ENCODE measurements at places on chromosomes 5 and 9.

DNA sequence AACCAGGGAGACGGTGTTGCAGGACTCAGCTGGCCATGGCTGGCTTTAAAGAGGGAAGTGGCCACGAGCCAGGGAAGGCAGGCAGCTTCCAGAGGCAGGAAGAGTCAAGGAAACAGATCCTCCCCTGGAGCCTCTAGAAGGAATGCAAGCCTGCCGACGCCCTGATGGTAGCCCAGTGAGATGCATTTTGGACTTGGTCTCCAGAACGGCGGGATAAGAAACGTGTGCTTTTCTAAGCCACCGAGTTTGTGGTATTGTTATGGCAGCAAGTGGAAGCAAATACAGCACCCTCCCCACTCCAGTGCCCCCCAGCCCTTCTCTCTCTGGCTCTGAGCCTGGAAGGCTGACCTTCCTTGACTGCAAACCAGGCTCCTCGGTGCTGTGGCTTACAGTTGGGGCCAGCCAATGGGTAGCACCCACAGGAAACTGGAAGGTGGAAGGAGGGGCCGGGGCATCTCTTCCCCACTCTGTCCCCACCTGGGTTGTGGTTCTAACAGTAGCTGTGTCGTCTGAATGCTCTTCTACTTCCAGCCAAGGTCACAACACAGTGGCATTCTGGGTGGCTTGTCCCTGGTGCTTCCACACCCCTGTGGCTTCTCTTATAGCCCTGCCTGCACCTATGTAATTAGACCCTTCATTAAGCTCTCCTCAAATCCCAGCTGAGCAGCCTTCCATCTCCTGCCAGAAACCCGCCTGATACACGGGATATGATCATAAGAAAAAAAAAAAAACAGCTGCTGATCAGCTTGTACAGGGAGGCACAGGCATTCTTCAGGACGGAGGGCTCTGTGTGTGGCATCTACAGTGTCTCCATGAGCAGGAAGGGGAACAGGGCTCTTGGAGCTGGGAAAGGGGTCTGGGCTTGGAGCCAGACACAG is 29.9 kb upstream of the UNC5A start:
- H3K4me1 ChIP-seq: no peaks in the 10 kb centered on the region
- H3K27me3 ChIP-seq: peaks cover 76% of the 10 kb centered on the region
- no peak for DNase-seq
- H3K27ac ChIP-seq: no peak overlapping the region
- no peaks in the 10 kb centered on the region for H3K36me3 ChIP-seq
- H3K4me3 ChIP-seq: no peak overlapping the region

- H3K4me1 ChIP-seq: peaks cover 42% of the 10 kb centered on the region
- peaks cover 5% of the 10 kb centered on the region for H3K36me3 ChIP-seq
- H3K27ac ChIP-seq: no peak overlapping the region
- no peak overlapping the region for H3K4me3 ChIP-seq
Measured at GRCh38 chr5:54304040-54304439, 6.3 kb downstream of the ARL15 start.

DNA sequence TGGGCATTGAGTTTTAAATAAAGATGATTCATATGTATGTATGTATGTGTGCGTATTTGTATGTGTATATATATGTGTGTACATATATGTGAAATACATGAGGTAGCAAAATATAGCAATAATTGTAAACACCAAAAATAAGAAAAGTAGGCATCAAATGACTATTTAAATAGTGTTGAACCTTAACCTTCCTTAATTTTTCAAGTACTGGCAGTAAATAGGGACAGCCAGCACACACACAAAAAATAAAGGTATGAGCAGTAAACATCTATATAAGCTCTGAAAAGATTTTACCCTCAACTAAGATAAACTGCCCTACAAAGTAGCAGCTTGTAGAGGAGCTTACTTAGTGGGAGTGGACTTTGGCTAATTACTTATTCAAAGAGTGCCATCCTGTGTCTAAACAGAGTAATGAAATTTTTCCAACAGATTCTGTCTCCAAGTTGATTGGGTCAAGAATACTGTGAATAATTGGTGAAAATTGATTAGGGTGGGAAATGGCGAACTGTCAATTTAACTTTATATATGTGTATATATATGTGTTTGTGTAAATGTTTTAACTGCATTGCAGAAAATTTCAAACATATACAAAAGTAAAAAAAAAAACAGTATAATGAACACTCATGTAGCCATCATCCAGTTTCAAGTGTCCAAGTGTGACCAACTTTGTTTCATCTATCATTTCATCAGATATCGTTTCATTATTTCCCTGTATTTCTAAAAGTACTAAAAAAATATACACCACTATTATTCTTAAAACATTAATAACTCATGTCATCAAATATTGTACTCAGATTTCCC is 2.0 kb upstream of the ADAMTS6 start:
- H3K4me1 ChIP-seq: peaks cover 21% of the 10 kb centered on the region
- no peaks in the 10 kb centered on the region for H3K27me3 ChIP-seq
- H3K27ac ChIP-seq: no peak overlapping the region
- H3K4me3 ChIP-seq: no peak overlapping the region
- DNase-seq: no peak

DNA sequence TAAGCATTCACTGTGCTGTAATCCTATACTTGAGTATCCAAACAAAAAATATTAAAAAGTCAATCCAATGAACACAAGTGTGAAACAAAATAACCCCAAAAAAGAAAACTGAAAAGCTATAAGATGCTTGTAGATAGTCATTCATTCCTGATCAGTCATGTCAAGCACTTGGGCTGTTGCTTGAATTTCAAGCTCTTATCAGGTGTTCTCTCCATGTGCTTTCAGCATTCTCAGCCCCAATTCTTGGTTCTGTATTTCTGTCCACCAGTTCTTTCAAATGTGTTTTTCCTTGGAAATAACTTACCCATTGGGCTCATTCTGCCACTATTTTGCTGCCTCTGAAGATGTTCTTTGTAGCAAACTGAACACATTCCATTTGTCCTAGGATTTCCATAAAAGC is 4.7 kb downstream of the ZFAND5 start:
- H3K4me1 ChIP-seq: peaks cover 59% of the 10 kb centered on the region
- no peak for DNase-seq
- H3K4me3 ChIP-seq: no peak overlapping the region
- H3K36me3 ChIP-seq: peaks cover 75% of the 10 kb centered on the region

GRCh38 chr9:70586476-70586875 is 172.0 kb upstream of the KLF9 start:
- H3K36me3 ChIP-seq: no peaks in the 10 kb centered on the region
- H3K27ac ChIP-seq: no peak overlapping the region
- no peak for DNase-seq
- H3K27me3 ChIP-seq: no peaks in the 10 kb centered on the region
- no peak overlapping the region for H3K4me3 ChIP-seq
- no peaks in the 10 kb centered on the region for H3K4me1 ChIP-seq

DNA sequence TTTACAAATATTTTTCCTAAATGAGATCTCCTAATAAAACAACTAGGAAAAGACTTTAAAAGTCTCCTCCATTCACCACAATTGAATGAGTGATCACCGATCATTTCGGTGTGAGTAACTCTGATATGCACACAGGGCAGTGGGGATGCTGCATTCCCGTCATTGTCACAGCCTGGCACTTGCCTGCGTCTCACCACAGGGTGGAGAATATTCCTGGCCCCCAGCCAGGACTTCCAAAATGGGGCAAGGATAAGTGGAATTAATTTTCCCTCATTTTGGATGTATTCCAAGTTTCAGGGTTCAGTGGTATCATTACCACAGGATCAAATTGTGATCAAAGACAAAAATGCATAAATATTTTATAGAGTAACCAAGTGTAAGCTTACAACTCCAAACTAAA is 107.1 kb downstream of the CTNND2 start:
- no peak overlapping the region for H3K4me3 ChIP-seq
- H3K4me1 ChIP-seq: no peaks in the 10 kb centered on the region
- no peak overlapping the region for H3K27ac ChIP-seq
- peaks cover 1% of the 10 kb centered on the region for H3K36me3 ChIP-seq

GRCh38 chr5:141960018-141960417 is 2.0 kb upstream of the PCDH12 start:
- no peak overlapping the region for H3K4me3 ChIP-seq
- peaks cover 1% of the 10 kb centered on the region for H3K36me3 ChIP-seq
- no peaks in the 10 kb centered on the region for H3K27me3 ChIP-seq
- peaks cover 46% of the 10 kb centered on the region for H3K4me1 ChIP-seq

- no peaks in the 10 kb centered on the region for H3K27me3 ChIP-seq
- H3K27ac ChIP-seq: no peak overlapping the region
- no peaks in the 10 kb centered on the region for H3K4me1 ChIP-seq
- no peaks in the 10 kb centered on the region for H3K36me3 ChIP-seq
- H3K4me3 ChIP-seq: no peak overlapping the region
- no peak for DNase-seq
Measured at GRCh38 chr5:19910136-19910535, 77.9 kb downstream of the CDH18 start.

GRCh38 chr5:72692651-72693442 is 123.6 kb upstream of the TNPO1 start:
- H3K36me3 ChIP-seq: peaks cover 2% of the 10 kb centered on the region
- H3K4me1 ChIP-seq: no peaks in the 10 kb centered on the region

DNA sequence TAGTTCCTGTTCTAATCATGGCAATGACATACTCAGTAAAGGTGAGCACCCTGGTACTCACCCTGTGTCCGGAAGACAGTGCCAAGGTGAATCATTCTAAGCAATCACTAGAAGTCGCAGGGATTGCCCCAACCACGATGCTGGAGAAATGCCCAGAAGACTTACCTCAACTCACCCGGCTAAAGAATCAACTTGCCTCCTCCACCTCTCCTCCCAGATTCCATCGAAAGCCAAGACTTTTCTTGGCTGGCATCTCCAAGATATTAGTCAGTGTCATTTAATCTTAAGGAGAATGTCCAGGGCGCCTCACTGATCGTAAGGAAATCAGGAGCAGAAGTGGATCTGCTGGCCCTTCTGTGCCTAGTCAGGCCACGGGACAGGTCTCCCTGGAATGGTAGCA is 204.9 kb downstream of the ERCC6L2 start:
- no peaks in the 10 kb centered on the region for H3K4me1 ChIP-seq
- no peak overlapping the region for H3K4me3 ChIP-seq
- DNase-seq: no peak
- no peaks in the 10 kb centered on the region for H3K36me3 ChIP-seq

- DNase-seq: no peak
- H3K27me3 ChIP-seq: no peaks in the 10 kb centered on the region
- no peaks in the 10 kb centered on the region for H3K36me3 ChIP-seq
- H3K27ac ChIP-seq: no peak overlapping the region
- no peaks in the 10 kb centered on the region for H3K4me1 ChIP-seq
Measured at GRCh38 chr5:21644032-21644431, 1209.1 kb downstream of the CDH12 start.

DNA sequence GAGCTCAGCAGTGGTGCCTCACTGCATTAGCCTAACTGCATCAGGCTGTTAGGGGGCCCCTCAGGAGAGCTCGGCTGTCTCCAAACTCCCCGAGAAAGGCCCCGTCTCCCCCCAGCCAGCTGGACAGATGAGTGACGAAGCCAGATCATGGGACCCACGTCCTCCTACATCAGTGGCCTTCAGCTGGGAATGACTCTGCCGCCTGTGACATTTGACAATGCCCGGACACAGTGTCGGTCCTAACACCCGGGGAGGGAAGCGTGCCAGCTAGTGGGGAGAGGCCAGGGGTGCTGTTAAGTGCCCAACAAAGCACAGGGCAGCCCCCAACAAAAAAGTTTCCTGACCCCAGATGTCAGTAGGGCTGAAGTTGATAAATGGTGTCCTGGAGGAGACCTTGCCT is 375.2 kb upstream of the IRX2 start:
- DNase-seq: no peak
- no peak overlapping the region for H3K27ac ChIP-seq
- H3K4me3 ChIP-seq: no peak overlapping the region
- peaks cover 3% of the 10 kb centered on the region for H3K36me3 ChIP-seq
